Left lung (tissue), 14 donors: ENCODE measurements at places on chromosomes 16 and 17. TPM values are rescaled to one million over a fixed set of nuclear protein-coding genes. Genes with fewer than 3 reads are reported as not detected.

Gene KRTAP1-5
- not detected for total RNA-seq

Gene SAMD14
- total RNA-seq: 8.4 TPM

DNA sequence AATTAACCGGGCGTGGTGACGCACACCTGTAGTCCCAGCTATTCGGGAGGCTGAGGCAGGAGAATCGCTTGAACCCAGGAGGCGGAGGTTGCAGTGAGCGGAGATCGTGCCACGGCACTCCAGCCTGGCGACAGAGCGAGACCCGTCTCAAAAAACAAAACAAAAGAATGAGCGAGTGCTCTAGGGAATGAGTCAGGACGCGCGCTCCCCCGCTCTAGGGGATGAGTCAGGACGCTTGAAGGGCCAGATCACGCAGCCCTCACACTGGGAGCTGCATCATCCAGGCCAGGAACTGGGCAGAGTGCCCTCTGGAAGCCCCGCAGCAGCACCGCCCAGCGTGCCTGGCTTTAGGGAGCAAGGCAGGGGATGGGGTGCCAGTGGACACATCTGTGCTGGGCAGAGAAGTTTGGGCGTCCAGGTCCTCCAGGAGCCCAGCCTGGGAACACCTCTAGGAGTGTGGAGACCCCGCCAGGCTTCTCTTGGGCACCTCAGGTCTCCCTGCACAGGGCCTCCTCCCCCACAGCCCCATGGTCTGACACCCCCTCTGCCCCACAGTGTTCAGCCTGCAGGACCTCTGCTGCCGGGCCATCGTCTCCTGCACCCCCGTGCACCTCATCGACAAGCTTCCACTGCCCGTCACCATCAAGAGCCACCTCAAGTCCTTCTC is 3.9 kb upstream of the WFIKKN1 start:
- no peak overlapping the region for H3K4me3 ChIP-seq
- DNase-seq: peak; percentile 78
- peaks cover 6% of the 10 kb centered on the region for H3K27me3 ChIP-seq
- H3K27ac ChIP-seq: no peak overlapping the region

Gene SLC6A4
- 51.1 TPM for total RNA-seq

DNA sequence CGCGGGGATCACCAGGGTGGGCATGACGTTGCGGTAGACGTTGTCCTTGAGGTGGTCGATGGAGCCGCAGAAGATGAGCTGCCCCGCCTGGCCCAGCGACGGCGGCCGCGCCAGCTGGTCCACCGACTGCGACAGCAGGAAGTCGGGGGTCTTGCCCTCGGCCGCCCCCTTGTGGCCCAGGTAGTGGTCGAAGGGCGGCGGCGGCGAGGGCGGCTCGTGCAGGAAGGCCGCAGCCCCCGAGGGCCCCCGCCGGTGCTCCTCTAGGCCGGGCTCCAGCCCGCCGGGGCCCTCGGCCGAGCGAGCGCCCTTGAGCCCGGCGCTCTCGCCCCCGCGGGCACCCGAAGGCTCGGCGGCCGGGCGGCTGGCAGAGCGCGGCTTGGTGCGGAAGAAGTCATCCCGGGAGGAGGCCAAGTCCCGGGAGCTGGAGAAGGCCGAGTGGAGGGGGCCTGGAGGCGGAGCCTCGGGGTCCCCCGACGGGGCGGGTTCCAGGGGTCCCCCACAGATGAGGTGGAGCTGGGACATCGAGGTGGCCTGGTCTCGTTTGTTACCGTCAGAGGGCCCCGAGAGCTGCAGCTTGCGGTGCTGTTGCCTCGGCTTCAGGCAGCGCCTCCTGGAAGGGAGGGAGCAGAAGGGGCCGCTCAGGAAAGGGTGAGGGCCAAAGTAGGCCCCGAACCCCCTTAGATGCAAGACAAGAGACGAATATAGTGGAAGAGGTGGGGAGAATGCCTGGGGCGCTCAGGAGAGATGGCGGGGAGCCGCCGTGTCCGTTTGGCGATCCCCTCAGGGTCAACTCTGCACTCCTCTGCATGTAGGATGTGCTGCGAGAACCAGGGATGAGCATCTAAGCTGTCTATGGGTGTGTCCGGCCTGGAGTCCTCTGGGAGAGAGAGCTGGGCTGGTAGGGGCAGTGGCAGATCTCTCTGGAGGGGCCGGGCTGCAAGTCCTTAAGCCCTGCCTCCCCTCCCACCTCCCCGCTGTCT is 8.8 kb downstream of the FAM171A2 start:
- no peaks in the 10 kb centered on the region for H3K27me3 ChIP-seq
- no peak overlapping the region for H3K4me3 ChIP-seq
- no peak for DNase-seq
- H3K4me1 ChIP-seq: peaks cover 11% of the 10 kb centered on the region
- H3K27ac ChIP-seq: no peak overlapping the region

- no peak overlapping the region for H3K27ac ChIP-seq
- H3K36me3 ChIP-seq: no peaks in the 10 kb centered on the region
- no peak overlapping the region for H3K4me3 ChIP-seq
- peaks cover 2% of the 10 kb centered on the region for H3K4me1 ChIP-seq
- no peak for DNase-seq
- H3K27me3 ChIP-seq: no peaks in the 10 kb centered on the region
These were observed 23.1 kb upstream of the CDC42EP4 start for GRCh38 chr17:73334771-73335513.

GRCh38 chr17:8059131-8059530 is 20.3 kb downstream of the ALOX15B start:
- H3K36me3 ChIP-seq: no peaks in the 10 kb centered on the region
- H3K4me1 ChIP-seq: peaks cover 9% of the 10 kb centered on the region
- DNase-seq: no peak
- H3K4me3 ChIP-seq: peak overlapping the region; percentile 31
- H3K27me3 ChIP-seq: peaks cover 33% of the 10 kb centered on the region

- DNase-seq: no peak
- no peaks in the 10 kb centered on the region for H3K27me3 ChIP-seq
- H3K36me3 ChIP-seq: no peaks in the 10 kb centered on the region
- H3K4me3 ChIP-seq: no peak overlapping the region
- no peaks in the 10 kb centered on the region for H3K4me1 ChIP-seq
- H3K27ac ChIP-seq: no peak overlapping the region
These were observed 116.1 kb downstream of the METRNL start for GRCh38 chr17:83195330-83196023.

Gene MYCBPAP
- 2.7 TPM for total RNA-seq

DNA sequence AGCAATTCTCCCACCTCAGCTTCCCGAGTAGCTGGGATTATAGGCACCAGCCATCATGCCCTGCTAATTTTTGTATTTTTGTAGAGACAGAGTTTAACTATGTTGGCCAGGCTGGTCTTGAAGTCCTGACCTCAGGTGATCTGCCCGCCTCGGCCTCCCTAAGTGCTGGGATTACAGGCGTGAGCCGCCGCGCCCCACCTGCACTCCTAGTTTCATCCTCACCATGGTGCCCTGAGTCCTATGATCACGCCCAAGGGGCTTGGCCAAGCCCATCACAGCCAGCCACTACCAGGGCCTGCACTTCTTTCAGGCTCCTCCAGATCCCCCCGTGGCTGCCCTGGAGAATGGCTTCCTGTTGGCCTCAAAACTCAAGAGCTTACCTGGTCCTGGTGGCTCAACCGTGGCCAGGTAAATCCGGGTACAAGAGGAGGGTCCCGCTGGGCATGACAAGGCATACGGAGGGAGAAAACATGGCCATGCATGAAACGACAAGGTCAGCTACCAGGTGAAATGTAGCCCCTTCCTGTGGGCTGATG is 20.4 kb upstream of the TFAP4 start:
- no peak overlapping the region for H3K4me3 ChIP-seq
- H3K27me3 ChIP-seq: peaks cover 12% of the 10 kb centered on the region
- H3K27ac ChIP-seq: no peak overlapping the region
- no peak for DNase-seq
- no peaks in the 10 kb centered on the region for H3K36me3 ChIP-seq

- no peak for DNase-seq
- H3K27me3 ChIP-seq: peaks cover 21% of the 10 kb centered on the region
- peak overlapping the region; percentile 40 for H3K4me3 ChIP-seq
- H3K4me1 ChIP-seq: peaks cover 35% of the 10 kb centered on the region
These were observed 2.3 kb downstream of the BAIAP2 start for GRCh38 chr17:81037026-81037797.

Gene FBXO39
- total RNA-seq: not detected

- no peaks in the 10 kb centered on the region for H3K27me3 ChIP-seq
- DNase-seq: no peak
- H3K4me1 ChIP-seq: no peaks in the 10 kb centered on the region
- no peak overlapping the region for H3K4me3 ChIP-seq
These were observed 251.9 kb downstream of the IRX3 start for GRCh38 chr16:54034684-54035083.

DNA sequence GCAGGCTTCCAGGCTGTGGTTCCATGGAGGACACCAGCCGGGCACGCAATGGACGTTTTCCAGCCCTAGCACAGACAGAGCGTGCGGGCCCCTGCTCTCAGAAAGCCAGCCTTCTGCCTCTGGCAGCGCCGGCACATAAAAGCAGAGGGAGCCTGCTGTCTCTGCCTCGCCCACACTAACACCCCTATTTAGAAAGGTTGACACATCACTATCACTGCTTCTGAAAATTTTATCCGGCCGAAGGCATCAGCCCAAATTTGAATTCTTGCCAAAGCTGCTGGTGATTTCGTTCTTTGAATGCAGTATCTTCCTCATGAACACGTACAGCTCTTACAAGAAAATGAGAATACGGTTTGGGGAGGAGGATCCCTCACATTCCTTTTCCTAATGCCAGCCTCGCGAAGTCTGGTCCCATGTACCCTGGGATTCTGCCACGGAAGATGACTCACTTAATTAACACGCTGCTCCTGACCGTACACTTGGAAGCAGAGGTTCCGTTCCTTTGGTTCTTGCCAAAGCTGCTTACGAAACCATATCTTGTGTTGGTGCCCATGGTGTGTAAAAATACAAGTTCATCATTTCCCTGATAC is 1.3 kb upstream of the RAB11FIP3 start:
- H3K4me3 ChIP-seq: no peak overlapping the region
- no peaks in the 10 kb centered on the region for H3K36me3 ChIP-seq
- peak overlapping the region; percentile 88 for H3K27ac ChIP-seq
- no peak for DNase-seq

Gene RILP
- 34.7 TPM for total RNA-seq

DNA sequence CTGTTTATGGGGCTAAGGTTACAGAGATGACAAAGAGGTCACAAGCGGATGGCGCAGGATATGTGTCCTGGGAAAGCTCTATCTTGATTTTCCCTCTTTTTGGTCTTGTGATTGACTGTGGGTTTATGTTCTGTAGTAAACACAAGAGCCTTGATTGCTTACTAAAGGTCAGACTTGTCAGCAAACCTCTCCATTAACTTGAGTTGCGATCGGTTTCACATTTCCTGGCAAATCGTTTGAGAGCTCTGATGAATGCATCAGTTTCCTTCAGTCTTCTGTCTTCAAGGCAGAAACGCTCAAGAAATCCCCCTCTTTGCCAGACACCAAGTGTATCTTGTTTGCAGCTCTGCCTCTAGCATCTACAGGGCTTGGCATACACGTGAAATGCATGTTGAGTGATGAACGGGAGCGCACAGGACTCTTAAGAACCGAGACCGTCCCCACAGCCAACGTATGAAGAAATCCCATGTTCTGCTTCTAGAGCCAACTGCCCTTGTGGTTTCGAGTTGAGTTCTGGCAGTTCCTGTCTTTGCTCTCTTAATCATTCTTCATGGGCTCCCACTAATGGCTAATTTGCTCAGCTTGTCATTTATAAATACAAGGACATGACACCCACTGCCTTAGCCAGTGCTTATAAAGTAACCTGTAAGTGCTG is 143.3 kb downstream of the PITPNC1 start:
- DNase-seq: no peak
- H3K27ac ChIP-seq: no peak overlapping the region
- H3K4me3 ChIP-seq: no peak overlapping the region

GRCh38 chr16:74297145-74297665 is 591 bp downstream of the PSMD7 start:
- DNase-seq: no peak
- no peaks in the 10 kb centered on the region for H3K27me3 ChIP-seq
- peaks cover 19% of the 10 kb centered on the region for H3K4me1 ChIP-seq
- H3K27ac ChIP-seq: peak overlapping the region; percentile 94
- peaks cover 39% of the 10 kb centered on the region for H3K36me3 ChIP-seq

Gene FOXF1
- 30.3 TPM for total RNA-seq

- no peak overlapping the region for H3K27ac ChIP-seq
- DNase-seq: no peak
- H3K27me3 ChIP-seq: no peaks in the 10 kb centered on the region
- no peaks in the 10 kb centered on the region for H3K36me3 ChIP-seq
- H3K4me3 ChIP-seq: no peak overlapping the region
- no peaks in the 10 kb centered on the region for H3K4me1 ChIP-seq
These were observed 24.8 kb downstream of the HS3ST3A1 start for GRCh38 chr17:13576661-13577526.

Gene TNFSF13
- total RNA-seq: 79.2 TPM

DNA sequence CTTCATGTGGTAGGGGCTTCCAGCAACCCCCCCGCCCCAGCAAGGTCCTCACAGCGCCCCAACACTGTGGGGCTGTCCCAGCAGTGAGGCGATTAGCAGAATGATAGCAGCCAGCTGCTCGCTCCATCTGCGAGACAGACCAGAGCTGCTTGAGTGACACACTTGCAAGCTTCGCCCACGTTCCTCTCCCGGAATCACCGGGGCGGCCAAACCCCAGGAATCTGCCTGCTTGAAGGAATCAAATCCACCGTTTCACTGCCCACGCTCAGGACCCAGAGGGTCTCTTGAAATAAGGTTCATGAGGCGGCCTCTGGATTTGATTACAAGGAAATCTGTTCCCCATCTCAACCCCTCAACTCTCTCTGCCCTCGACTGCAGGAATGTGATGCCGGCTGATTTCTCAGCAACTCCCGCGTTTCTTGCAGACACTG is 356.0 kb downstream of the C16orf95 start:
- H3K4me3 ChIP-seq: no peak overlapping the region
- peak; percentile 61 for DNase-seq
- H3K27me3 ChIP-seq: peaks cover 74% of the 10 kb centered on the region
- H3K4me1 ChIP-seq: no peaks in the 10 kb centered on the region
- no peak overlapping the region for H3K27ac ChIP-seq

Gene C16orf96
- 0.18 TPM for total RNA-seq

DNA sequence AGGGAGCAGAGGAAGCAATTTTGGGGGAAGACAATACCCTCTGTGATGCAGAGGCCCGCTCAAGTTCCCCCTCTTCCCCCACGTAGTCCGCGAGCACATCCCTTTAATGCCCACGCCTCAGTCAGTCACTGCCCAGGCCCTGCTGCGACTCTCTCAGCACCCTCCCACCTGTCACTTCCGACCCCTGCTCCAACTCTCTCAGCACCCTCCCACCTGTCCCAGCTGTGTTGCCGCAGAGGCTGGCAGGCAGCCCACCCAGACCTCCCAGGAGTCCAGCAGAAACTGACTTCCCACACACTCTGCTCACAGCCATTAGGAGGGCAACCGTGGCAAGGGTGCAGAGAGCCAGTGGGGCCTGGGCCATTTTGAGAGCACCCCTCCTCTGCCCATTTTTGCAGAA is 92.7 kb downstream of the WSCD1 start:
- no peak overlapping the region for H3K4me3 ChIP-seq
- H3K4me1 ChIP-seq: no peaks in the 10 kb centered on the region
- DNase-seq: no peak
- no peaks in the 10 kb centered on the region for H3K36me3 ChIP-seq
- H3K27ac ChIP-seq: no peak overlapping the region
- H3K27me3 ChIP-seq: peaks cover 17% of the 10 kb centered on the region

Gene SLC22A31
- total RNA-seq: 283 TPM
